NCI-H1092 treated with DMSO at 0.1 percent for 48 hours (cell line): ENCODE measurements at places on chromosomes 6 and 20.

- DNase-seq, result no peak
Observed at GRCh38 chr6:21383450-21384085, 210.0 kb upstream of the SOX4 start.

DNA sequence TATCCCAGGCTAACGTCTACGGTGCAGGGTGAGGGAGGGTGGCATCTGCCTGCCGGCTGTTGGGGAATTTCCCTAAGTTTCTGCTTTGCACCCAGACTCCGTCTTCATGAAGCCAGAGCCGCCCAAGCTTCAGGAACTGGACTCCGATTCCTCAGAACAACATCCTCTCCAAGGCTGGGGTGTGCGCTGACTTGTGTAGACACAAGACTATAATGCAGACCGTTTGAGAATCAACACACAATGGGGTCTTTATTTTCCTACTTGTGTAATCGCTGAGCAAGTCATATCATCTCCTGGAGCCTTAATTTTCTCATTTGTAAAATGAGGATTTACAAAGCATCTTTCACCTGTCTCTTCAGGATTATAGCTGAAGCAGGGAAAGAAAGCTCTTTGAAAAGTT is 160.5 kb upstream of the AGPAT4 start:
- DNase-seq, result no peak

DNA sequence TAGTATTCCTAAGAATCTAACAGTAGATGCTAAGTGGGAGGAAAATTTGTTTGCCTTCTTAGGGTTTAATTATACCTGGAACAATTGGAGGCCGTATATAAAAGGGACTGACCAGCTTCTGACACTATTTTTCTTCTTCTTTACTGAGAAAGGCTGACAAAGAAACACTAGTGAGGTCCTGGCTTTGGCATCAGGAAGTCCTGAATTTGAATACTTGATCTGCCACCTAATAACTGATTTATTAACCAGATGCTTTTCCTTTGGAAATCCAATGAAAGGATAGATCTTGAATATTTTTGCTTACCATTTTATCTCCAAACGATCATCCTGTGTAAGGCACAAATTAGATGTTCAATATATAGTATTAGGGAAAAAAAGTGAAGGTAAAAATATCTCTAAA is 382.5 kb downstream of the CENPW start:
- DNase-seq, result no peak

DNA sequence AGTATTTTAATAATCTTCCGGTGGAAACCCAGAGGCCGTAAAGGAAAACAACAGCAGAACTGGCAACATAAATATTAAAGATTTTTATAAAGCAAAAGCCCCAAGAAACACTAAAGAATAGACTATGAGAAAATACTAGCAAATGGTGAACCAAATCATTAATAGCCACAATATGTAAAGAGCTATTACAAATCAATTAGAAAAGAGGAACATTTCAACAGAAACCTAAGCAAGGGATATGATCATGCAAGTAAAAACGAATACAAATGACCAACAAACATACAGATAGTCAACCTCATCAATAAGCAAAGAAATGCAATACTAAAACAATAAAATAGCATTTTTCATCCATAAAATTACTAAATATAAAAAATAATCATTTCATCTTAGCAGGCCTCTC is 3.6 kb downstream of the FBXL4 start:
- DNase-seq, result no peak

- DNase-seq, result no peak
Observed at GRCh38 chr6:43739642-43740091, 30.3 kb upstream of the VEGFA start.

GRCh38 chr20:6769903-6770785 is 2.7 kb downstream of the BMP2 start:
- no peak for DNase-seq

GRCh38 chr6:13357551-13358075 is 29.3 kb upstream of the TBC1D7 start:
- no peak for DNase-seq

DNA sequence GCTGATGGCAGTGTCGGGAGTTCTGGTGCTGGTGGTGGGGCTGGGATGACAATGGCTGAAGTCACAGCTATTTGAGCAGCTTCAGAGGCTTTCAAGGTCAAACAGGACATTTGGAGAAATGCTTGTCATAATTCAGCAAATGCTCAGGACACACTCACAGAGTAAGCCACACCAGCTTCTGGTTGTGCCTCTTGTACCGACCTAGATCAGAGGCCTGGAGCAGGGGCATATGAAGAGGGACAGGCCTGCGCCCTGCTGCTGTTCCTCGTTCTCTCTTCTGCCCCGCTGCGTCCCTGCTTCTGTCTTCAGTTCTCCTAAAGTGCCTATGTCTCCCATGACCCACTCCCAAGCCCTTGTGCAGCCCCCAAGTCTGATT is 893 bp upstream of the PGC start:
- no peak for DNase-seq

- no peak for DNase-seq
Observed at GRCh38 chr6:15621203-15622044, 41.4 kb downstream of the DTNBP1 start.

DNA sequence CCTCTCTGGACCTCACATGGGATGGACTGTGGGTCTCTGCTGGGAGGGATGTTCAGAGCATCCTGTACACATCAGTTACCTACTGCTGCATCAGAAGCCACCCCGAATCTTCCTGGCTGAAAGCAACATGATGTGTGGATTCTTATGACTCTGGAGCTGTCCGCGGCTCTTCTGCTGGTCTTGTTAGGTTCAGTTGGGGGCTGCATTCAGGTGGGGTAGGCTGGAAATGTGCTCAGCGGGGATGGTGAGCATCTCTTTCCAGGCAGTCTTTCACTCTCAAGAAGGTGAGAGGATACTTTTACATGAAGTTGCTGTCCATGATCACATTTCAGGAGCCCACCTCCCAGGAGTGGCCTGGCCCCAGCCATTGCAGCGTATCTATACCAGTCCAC is 5.2 kb upstream of the CST5 start:
- no peak for DNase-seq

- DNase-seq, result no peak
Observed at GRCh38 chr6:69647726-69648125, 149.1 kb downstream of the LMBRD1 start.

DNA sequence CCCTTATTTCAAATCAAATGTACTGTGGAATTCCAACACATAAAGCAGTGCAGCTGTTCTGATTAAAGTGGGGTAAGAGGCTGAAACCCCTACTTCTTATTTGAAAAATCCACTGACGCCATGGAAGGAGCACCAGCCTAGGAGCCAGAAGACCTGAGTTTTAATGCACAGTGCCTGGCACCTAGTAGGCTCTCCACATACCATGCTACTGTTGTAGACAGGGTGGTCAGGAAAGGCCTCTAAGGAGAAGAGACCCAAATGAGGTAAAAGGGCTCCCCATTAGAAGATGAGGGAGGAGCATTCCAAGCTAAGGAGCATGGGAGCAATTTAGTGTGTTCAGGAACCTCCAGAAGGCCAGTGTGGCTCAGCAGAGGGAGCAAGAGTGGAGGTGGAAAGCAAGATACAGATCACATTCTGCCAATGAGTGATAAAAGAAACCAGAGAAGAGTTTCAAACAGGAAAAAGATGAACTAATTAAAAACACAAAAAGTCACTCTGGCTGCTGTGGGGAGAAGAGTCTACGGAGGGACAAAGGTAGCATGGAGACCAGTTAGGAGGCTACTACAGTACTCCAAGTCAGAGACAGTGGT is 11.8 kb upstream of the ZNF76 start:
- DNase-seq, result no peak

DNA sequence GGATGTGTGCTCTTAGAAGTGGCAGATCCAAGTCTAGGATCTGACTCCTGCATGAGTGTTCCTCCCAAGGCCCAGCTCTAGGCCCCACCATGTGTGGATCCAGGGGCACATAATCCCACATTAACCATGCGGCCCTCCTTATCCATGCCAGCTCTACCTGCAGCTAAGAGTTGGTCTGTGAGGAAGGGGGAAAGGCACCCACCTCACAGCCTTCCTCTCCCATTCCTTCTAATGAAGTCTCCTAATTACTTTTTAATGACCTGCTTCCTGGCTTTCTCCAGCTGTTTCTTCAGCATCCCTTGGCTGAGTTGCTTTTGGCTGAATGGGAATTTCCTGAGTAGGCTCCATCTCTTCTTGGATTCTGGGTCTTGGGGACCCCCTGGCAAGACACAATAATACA is 52.2 kb downstream of the NPEPL1 start:
- DNase-seq, result no peak

DNA sequence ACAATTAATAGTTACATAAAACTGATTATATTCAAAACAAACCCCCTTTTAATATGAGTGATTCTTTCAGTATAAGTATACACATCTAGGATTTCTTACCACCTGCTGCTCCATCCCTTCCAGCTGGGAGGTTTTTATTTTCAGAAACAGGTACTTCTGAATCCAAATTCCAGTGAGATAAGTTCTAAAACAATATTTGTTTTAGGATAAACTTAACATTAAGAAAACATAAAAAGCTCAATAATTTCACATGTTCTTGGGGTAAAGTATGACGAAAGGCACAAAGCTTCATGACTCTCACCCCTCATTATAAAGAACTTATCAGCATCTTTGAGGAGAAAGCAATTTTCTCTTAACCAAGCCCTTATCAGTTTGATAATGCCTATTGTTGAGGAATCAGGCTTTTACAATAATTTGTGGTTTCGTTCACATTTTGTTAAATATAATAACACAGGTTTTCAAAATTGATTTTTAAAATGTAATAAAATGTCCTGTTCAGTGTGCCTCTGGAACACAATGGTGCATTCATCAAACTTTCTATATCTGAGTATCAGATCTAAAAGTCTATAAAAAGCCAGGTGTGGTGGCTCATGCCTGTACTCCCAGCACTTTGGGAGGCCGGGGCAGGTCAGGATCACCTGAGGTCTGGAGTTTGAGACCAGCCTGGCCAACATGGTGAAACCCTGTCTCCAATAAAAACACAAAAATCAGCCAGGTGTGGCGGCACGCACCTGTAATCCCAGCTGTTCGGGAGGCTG is 4.3 kb downstream of the FAM217A start:
- no peak for DNase-seq

DNA sequence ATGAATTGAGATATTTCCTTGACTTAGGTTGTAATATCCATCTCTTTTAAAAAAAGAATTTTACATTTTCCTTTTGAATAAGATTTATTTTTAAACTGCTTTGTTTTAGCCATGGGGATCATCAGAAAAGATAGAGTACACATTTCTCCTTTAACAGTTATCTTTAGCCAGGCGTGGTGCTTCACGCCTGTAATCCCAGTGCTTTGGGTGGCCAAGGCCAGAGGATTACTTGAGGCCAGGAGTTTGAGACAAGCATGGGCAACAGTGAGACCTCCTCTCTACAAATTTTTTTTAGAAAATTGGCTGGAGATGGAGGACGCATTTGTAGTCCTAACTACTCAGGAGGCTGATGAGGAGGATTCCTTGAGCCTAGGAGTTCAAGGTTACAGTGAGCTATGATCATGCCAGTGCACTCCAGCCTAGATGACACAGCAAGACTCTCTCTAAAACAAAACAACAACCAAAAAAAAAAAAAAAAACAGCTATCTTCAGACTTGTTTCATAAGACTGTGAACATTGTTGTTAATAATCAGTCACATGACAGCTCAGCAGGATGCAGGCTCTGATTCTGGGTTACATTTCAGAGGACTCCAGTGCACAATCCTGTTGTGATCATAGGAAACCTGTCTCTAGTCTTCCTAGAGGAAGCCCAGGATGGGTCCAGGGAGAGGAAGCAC is 2.0 kb upstream of the SLC17A3 start:
- no peak for DNase-seq

GRCh38 chr20:31260326-31260932 is 3.0 kb downstream of the DEFB115 start:
- peak; percentile 16 for DNase-seq

DNA sequence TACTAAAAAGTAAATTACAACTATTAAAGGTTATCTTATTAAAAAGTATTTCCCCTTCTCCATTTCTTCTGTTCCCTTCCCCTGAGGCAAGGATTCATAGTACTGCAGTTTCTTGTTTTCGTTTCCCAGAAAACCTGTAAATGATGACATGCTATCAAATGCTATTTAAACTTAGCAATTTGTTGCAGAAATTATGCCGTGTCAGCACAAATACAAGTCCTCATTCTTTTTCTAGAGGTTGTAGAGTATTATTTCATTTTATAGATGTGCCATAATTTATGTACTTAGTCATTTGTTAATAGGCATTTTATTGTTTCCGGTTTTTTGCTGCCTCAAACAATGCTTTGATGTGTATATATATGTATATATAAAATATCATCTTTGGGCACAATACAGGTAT is 268.4 kb downstream of the PLCB1 start:
- no peak for DNase-seq

- peak; percentile 83 for DNase-seq
Observed at GRCh38 chr20:25090492-25091429, 8.8 kb upstream of the VSX1 start.

GRCh38 chr20:37298190-37298939 is 8.9 kb downstream of the MANBAL start:
- no peak for DNase-seq

DNA sequence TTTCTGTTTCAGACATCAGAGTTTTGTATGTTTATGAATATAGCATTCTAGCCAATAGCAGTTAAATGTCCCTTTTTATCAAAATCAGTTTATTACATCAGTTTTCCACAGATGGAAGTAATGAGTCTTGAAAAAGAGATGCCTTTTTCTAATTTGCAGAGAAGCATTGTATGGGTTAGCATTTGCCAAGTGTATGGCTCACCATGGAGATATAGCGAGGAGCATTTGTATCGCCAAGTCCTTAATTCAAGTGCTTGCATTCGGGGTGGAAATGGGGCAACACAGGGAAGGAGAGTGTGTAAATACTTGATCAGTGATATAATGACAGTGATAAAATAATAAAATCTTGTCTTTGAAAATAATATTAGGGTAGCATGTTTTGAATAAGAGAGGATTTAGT is 42.9 kb downstream of the TXLNB start:
- no peak for DNase-seq

DNA sequence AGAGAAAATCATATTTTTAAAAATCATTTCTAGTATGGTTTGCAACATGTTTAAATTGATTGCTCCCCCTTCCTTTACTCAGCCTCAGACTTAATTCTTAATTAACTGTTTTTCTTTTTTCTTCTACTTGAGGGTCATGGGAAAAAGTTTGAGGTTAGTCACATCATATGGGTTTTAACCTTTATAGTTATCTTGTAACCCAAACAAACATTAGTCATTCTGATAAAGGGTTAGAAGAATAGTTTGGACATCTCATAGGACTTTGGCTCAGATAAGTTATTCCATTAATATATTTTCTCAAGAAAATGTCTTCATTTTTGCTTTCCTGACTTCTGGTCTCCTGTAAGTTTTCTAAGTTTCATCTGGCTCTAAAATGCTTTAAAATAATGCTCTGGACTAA is 34.5 kb upstream of the TSPYL1 start:
- DNase-seq, result no peak

DNA sequence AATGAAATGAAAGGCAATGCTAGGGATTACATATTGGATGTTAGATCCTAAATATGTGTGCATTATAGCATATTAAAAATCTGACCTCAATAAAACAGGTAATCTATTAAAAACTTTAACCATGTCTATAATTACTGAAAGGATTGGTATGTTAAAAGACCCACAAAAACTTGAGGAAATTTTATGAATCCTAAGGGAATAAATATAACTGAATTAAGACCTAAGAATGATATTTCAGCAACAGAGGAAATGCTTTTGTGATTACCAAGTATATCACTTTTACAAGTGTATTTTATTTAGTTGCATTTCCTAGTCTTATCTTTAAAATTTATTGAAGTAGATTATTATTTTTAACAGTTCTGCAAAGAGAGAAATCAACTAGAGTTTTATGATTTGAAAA is 571.5 kb downstream of the HDGFL1 start:
- no peak for DNase-seq

- DNase-seq, result no peak
Observed at GRCh38 chr6:146581968-146582367, 16.8 kb upstream of the ADGB start.
